HTR-8/SVneo (cell line): ENCODE measurements at places on chromosomes 7 and 10.

DNA sequence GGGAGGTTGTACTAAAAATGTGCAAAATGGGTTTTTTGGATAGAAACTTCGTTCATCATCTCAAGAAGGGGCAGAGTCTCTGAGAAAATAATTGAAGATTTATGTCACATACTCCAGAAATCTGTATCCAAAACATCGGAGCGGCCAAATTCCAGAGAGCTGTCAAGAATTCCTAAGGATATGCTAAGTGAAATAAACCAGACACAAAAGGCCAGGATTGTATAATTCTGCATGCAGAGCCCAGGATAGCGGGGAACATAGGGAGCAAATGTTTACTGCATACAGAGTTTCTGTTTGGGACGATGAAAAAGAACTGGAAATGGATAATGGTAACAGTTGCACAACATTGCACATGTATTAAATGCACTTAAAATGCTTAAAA lies 224.2 kb upstream of the AUTS2 start:
- DNase-seq: no peak

GRCh38 chr7:40580776-40581175 lies 446.0 kb downstream of the SUGCT start:
- no peak for DNase-seq

- DNase-seq: peak; percentile 18
These were observed 1.0 kb downstream of the EBF3 start for GRCh38 chr10:129962872-129963640.

GRCh38 chr7:140033779-140034363 lies 28.9 kb downstream of the PARP12 start:
- DNase-seq: no peak

GRCh38 chr10:56771343-56771742 lies 410.3 kb upstream of the ZWINT start:
- DNase-seq: no peak

GRCh38 chr7:70693321-70693685 lies 438.6 kb upstream of the GALNT17 start:
- DNase-seq: no peak

GRCh38 chr7:158587162-158588084 lies at the start of gene PTPRN2:
Gene PTPRN2, minus strand, starts transcription at chr7:158587823.
- peak; percentile 58 for DNase-seq

DNA sequence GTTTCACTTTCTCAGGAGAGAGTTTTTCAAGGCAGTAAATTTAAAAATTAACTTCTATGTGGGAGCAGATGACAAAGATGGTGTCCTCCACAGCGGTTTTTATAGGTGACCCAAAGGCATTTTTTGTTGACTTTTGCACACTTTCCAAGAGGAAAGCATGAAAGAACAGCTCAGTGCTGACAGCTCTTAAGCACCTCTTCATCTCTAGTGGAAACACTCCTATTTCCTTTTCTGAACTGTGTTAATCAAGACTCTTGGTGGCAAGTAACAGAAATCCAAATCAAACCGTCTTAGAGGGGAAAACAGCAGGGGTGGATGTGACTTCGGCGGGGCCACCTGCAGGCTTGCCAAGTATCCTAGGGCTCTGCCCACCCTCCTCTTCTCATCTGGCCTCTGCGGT lies 71.8 kb upstream of the GATA3 start:
- DNase-seq: no peak

- DNase-seq: peak; percentile 85
These were observed 138.4 kb downstream of the SDK1 start for GRCh38 chr7:3439333-3440030.

DNA sequence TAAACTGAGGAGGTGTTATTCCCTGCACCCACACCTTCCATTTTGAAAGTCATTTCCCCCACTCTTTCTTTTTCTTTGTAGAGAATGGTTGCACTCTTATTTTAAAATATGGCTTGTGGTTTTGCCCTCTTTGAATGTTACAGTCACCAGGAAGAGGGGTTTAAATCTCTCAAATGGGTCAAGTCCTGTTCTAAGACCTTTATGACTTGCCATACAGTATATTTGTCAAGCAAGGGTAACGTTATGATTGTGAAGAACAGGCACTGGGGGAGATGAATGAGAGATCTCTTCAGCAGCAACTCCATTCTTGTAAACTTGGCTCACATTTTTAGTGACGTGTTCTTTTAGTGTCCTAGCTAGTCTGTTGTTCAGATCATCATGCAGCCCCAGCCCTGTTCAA lies 634.7 kb downstream of the KCNMA1 start:
- no peak for DNase-seq

DNA sequence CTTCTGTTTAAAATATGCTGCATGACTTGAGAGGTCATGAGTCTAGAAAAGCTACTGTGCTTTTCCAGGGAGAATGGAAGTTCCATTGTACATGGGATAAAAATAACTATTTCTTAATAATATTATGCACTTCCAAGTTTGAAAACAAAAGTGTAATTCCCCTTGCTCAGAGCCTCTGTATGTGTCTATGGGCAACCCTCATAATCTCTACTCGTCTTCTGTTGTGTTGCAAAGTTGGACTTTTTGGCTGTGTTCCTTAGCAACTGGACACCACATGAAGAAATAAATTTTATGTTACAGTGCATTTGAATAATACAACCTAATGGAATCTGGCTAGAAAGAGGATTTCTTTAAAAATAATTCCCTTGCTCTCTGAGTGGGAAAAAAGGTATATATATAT lies 242.6 kb downstream of the TWIST1 start:
- DNase-seq: no peak
